ENCODE measurements at places on chromosomes 7 and 10. TPM values are rescaled to one million over a fixed set of nuclear protein-coding genes. Genes with fewer than 3 reads are reported as not detected.

DNA sequence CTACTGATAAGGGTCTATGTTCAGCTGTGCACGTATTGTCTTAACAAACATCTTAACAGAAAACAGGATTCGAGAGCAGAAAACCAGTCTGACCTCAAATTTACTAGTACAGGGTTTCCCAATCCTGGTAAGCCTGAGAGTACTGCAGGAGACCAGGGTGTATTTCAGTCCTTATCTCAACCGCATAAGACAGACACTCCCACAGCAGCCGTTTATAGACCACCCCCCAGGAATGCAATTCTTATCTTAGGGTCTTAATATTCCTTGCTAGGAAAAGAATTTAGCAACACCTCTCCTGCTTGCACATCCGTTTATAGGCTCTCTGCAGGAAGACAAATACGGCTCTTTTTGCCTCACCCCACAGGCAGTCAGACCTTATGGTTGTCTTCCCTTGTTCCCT lies 277.3 kb downstream of the SDK1 start:
- H3K4me1 ChIP-seq: no peaks in the 10 kb centered on the region
- DNase-seq: no peak
- H3K4me3 ChIP-seq: no peak overlapping the region
- H3K27ac ChIP-seq: no peak overlapping the region

GRCh38 chr7:92987538-92987937 lies 130.2 kb downstream of the SAMD9 start:
- no peaks in the 10 kb centered on the region for H3K36me3 ChIP-seq
- no peak overlapping the region for H3K4me3 ChIP-seq
- H3K4me1 ChIP-seq: peaks cover 25% of the 10 kb centered on the region
- peak overlapping the region; percentile 78 for H3K27ac ChIP-seq

DNA sequence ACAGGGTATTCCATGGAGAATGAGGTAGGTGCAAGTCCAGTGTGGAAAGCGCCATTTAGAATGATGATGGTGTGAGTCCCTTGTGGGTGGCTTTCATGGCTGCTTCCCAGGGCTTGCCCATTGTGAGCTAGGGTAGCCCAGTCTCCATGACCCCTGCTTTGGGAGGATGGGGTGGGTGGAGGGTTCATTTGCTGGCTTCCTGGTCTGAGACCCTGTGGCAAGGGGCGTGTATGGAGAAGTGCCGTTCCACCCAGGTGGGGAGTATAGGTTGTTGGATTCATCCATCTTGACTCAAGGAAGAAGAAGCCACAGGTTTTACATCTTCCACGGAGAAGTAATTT lies 27.7 kb downstream of the CCM2 start:
- no peak overlapping the region for H3K27ac ChIP-seq
- peaks cover 4% of the 10 kb centered on the region for H3K36me3 ChIP-seq
- H3K4me3 ChIP-seq: no peak overlapping the region
- H3K27me3 ChIP-seq: no peaks in the 10 kb centered on the region

- no peaks in the 10 kb centered on the region for H3K27me3 ChIP-seq
- no peak overlapping the region for H3K27ac ChIP-seq
- H3K36me3 ChIP-seq: no peaks in the 10 kb centered on the region
- H3K4me3 ChIP-seq: no peak overlapping the region
Observed at GRCh38 chr7:23712368-23713284, 2.6 kb downstream of the STK31 start.

DNA sequence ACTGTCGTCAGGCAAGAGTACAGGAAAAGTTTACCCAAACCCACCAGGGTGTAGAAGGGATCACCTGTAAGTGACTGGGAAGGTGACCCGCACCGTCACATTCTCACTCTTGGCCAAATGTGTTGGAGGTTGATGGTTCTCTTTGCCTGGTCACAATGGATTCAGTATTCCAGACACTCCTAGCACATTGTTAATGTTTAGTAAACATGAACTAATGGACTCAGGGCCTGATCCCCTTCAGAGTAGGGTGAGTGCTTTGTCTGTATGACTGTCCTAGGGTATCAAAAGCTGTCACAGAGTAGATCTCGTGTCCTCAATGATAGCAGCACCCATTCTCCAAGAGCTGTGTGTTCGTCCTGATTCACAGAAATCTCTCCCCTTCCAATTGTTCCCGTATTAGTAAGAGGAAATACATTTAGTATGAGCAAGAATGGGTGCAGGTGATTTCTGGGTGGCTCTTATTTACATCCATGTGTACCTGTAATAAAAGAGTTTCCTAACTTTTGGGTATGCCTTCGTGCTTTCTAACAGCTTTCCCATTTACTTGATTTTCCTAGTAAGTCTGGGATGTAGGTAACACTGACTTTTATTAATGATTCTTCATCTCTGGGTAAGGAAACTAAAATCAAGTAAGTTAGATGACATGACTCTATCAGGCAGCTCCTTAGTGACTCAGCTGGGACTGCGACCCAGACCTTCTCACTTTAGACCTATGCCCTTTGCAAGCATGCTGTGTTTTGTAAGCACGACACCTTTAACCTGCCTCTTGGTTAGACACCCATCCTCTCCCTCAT lies 4.7 kb downstream of the EEPD1 start:
- no peaks in the 10 kb centered on the region for H3K36me3 ChIP-seq
- no peak for DNase-seq
- H3K4me1 ChIP-seq: peaks cover 29% of the 10 kb centered on the region
- H3K4me3 ChIP-seq: no peak overlapping the region

DNA sequence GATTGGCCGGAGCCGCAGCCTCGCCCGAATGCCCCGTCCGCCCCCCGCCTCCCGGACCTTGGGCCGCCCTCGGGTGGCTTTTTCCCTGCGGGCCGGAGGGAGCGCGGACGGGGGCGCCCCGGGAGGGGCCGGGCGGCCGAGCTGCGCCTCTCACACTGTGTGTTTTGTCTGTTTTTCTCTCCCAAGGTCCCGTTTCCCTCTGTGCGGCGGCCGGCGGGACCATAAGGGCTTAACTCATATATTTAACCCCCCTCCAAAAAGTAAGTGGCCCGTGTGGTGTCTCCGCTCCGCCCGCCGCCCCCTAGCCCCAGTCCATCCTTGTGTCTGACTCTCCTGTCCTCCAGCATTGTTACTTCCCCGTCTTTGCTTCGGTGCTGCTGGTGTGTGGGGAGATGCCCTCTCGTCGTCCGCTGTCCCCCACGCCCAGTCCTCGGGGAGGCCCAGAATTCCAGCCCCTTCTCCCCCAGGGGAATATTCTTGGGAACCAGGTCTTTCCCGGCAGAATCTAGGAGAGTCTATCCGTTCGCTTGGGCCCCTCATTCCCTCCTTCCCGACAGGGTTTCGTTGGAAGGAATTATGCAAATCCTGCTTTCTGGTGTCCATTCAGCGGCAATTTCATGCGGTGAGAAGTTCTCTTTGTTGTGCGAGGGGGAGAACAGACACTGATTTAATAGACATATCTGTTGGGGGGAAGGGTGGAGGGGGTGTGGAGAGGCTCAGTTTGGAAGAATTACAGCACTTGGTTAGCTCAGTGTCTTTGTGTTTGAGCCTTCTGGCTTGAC lies 1.3 kb downstream of the LCOR start:
- no peaks in the 10 kb centered on the region for H3K27me3 ChIP-seq
- peak overlapping the region; percentile 93 for H3K4me3 ChIP-seq
- peak overlapping the region; percentile 97 for H3K27ac ChIP-seq
- no peaks in the 10 kb centered on the region for H3K36me3 ChIP-seq
- DNase-seq: no peak
- H3K4me1 ChIP-seq: peaks cover 55% of the 10 kb centered on the region

GRCh38 chr7:144834641-144835144 lies 1.2 kb downstream of the TPK1 start:
- no peaks in the 10 kb centered on the region for H3K27me3 ChIP-seq
- H3K4me3 ChIP-seq: peak overlapping the region; percentile 89
- no peak for DNase-seq
- peak overlapping the region; percentile 95 for H3K27ac ChIP-seq
- peaks cover 13% of the 10 kb centered on the region for H3K4me1 ChIP-seq
- H3K36me3 ChIP-seq: peaks cover 6% of the 10 kb centered on the region

DNA sequence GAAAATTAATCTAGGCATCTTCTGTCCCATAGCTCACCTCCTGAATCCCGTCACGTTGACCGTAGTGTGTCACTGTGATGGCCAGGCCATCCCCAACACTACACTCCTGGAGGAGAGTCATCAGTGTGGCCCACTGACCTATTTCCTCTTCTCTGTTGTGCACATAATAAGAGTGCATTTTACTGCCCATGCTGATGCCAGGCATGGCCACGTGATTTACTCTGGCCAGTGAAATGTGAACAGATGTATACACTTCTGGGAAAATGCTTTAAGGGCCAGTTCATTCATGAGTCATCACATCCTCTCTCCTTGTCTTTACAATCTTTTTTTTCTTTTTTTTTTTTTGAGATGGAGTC lies 101.9 kb upstream of the PIP4K2A start:
- no peak overlapping the region for H3K4me3 ChIP-seq
- no peak for DNase-seq

- no peak overlapping the region for H3K4me3 ChIP-seq
- no peak for DNase-seq
- H3K27me3 ChIP-seq: no peaks in the 10 kb centered on the region
- no peaks in the 10 kb centered on the region for H3K36me3 ChIP-seq
- no peaks in the 10 kb centered on the region for H3K4me1 ChIP-seq
Observed at GRCh38 chr10:64637939-64638338, 1116.7 kb downstream of the REEP3 start.

DNA sequence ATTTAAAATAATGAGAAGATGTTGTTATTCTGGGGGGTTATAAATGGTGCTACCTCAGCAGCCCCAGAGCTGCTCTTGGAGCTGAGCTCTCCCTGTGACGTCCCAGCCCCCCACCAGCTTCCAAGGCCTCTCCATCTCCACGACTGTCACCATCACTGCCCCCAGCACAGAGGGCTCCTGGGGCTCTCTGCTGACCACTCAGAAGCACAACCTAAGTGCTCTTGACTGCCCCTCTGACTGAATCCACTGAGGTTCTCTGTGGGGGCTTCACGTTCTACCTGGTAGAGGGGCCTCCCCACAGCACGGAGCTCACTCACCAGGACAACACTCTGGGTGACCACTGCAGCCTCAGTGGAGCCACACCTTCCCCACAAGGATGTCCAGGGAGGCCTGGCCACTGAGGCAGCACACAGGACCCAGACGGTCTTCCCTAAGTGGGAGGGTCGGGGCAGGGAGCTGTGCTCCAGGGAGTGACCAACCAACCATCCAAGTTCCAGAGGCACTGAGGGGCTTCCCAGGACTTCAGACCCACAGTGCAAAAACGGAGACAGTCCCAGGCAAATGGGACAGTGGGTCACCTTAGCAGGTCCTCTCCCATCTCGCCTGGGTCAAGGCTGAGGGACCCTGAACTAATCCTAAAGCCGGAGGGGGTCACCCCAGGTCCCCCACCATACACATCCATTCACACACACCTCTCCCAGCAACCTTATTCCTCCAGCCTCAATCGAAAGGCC lies 121.0 kb upstream of the PPP2R2D start:
- peaks cover 3% of the 10 kb centered on the region for H3K36me3 ChIP-seq
- no peaks in the 10 kb centered on the region for H3K4me1 ChIP-seq
- DNase-seq: no peak
- no peaks in the 10 kb centered on the region for H3K27me3 ChIP-seq
- no peak overlapping the region for H3K27ac ChIP-seq

GRCh38 chr10:126686268-126686667 lies 15.8 kb upstream of the C10orf90 start:
- H3K36me3 ChIP-seq: no peaks in the 10 kb centered on the region
- no peaks in the 10 kb centered on the region for H3K4me1 ChIP-seq
- H3K4me3 ChIP-seq: no peak overlapping the region
- no peak for DNase-seq
- H3K27me3 ChIP-seq: no peaks in the 10 kb centered on the region

DNA sequence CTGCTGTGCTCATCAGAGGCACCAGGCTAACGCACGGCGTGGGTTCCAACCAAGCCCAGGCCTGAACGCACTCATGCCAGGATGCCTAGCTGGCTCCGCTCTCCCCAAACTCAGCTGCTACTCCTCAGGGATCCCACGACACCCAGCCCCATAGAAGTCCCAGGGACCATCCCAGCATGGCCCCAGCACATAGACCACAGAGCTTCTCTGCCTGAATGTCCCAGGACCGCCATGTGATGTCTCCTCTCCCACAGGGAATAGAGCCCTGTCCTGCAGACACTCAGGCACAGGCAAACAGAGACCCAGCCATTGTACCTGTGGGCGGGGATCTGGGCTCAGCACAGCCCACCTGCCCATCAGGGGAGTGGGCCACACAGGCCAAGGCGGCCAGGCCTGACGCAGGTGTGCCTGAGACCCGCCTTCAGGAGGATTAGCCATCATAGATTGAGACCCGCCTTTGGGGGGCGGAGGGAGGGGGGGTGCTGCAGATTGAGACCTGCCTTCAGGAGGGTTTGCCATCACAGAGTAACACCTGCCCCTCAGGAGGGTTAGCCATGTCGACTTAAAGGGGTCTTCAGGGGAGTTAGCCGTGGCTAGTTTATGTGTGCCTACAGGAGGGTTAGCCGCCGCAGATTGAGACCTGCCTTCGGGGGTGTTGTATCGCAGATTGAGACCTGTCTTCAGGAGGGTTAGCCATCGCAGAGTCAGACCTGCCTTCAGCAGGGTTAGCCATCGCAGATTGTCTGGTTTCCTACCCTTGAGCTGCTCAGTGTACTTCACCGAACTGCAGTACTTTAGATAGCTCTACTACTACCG lies 29.0 kb downstream of the RASGEF1A start:
- no peaks in the 10 kb centered on the region for H3K4me1 ChIP-seq
- H3K27ac ChIP-seq: no peak overlapping the region
- peak; percentile 67 for DNase-seq
- peaks cover 5% of the 10 kb centered on the region for H3K36me3 ChIP-seq
- H3K4me3 ChIP-seq: no peak overlapping the region

DNA sequence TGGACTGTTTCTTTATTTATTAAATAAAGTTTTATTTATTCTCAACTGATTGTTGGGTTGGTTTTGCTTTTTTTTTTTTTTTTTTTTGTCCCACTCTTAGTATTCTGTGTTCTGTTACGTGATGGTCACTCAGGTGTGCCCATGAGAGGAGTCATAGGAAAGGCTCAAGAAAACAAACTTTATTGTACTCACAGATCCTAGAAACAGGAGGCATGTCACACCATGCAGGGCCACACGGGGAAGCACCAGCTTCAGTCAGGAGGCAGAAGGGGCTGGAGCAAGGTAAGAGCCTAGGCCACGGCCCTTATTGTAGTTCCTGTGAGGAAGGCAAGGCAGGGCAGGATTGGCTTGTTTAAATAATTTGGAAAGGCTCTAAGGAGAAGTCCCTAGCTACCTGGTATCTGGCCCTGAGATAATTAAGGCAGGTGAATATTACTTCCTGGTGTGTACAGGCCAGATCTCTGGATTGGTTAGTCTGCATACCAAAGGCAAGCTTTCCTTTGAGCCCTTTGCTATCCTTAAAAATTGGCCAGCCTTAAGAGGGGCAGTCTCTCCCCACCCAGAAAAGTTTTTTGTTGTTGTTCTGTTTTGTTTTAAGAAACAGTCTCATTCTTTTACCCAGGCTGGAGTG lies 8.3 kb downstream of the ATOH7 start:
- no peaks in the 10 kb centered on the region for H3K4me1 ChIP-seq
- no peak overlapping the region for H3K27ac ChIP-seq
- H3K36me3 ChIP-seq: no peaks in the 10 kb centered on the region
- H3K4me3 ChIP-seq: no peak overlapping the region

Gene CALHM1
- total RNA-seq: not detected

Gene PRSS2
- total RNA-seq: not detected

Gene ACSM6
- not detected for total RNA-seq

Gene SFMBT2
- total RNA-seq: 1.8 TPM

Gene ZEB1
- total RNA-seq: 63.3 TPM

Gene FAM131B
- total RNA-seq: 4.0 TPM

Gene NOC3L
- total RNA-seq: 20.5 TPM

Gene CCDC172
- not detected for total RNA-seq

Gene SPDYE1
- not detected for total RNA-seq
